ENCODE measurements at places on chromosomes 11 and 22. TPM values are rescaled to one million over a fixed set of nuclear protein-coding genes. Genes with fewer than 3 reads are reported as not detected.

The BATF2 gene
- 1.1 TPM for total RNA-seq

The POU2AF2 gene
- not detected for total RNA-seq

The HEPN1 gene
- total RNA-seq: not detected

The NXPE4 gene
- not detected for total RNA-seq

The DAGLA gene
- total RNA-seq: 4.7 TPM

The OR5D14 gene
- total RNA-seq: not detected

GRCh38 chr11:41222236-41222635, 237.2 kb downstream of the LRRC4C start:
- DNase-seq: no peak

GRCh38 chr22:32911503-32911902, 110.0 kb downstream of the TIMP3 start:
- no peak for DNase-seq

- no peak for DNase-seq
Measured at GRCh38 chr11:66700742-66701141, 23.1 kb upstream of the RBM4B start.

GRCh38 chr11:84476581-84476980, 1150.6 kb downstream of the DLG2 start:
- DNase-seq: no peak

- no peak for DNase-seq
Measured at GRCh38 chr11:120789391-120789790, 234.5 kb upstream of the TBCEL start.

DNA sequence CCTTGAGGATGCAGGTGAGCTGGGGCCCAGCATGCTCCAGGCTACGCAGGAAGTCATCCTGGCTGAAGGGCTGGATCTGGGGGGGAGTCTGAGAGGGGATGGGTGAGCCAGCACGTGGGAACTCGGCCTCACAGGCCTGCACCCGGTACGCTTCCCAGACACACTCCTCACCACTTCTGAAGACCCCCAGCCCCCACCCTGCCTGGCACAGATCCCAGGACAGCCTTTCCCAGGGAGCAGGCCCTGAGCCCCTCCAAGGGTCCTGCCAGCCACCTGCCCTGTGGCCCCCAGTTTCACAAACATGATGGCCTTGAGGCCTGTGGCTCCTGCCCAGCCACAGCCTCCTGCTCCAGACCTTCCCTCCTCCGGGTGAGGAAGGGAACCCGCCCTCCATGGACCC, 5.6 kb upstream of the PLXNB2 start:
- no peak for DNase-seq

DNA sequence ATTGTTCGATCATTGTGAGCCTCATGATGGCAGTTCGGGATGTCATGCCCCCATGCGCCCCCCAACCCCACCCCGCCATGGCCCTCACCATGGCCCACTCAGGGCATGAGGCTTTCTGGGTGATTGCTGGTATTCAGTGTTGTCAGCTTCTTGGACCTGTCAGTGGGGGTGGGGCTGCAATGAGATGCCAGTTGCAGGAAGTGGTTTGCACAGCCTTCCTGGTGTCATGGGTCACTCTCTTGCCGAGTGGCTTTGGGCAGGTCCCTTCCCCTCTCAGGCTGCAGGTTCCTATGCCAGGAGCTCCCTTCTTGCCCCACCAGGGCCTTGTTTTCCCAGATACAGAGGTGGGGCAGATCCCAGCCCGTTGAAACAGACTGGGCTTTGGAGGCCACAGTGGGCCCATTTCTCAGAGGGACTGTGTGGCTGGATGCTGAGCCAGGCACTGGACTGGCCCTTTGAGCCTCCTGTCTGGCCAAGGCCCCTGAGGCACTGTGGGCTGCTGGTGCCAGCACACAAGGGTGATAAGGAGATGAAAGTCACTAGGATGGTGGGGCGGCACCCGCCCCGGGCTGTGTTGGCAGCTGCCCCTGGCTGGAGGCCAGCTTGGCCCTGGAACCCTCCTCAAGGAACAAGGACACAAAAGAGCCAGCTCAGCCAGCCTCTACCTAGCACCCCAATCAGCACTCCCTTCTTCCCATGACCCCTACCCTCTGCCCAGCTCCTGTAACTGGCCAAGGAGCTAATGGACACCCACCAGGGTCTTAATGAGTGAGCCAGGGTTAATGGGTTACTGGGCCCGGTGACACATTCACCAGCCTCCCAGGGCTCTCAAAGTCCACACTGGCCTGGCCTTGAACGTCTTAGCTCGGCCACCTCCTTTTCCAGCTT, 1.5 kb upstream of the GGT1 start:
- DNase-seq: no peak

GRCh38 chr11:122863704-122864326, 18.7 kb upstream of the JHY start:
- DNase-seq: no peak

- no peak for DNase-seq
Measured at GRCh38 chr11:68508425-68508824, 47.9 kb downstream of the PPP6R3 start.

GRCh38 chr11:126182787-126183445, 28.5 kb downstream of the RPUSD4 start:
- no peak for DNase-seq

GRCh38 chr22:50367778-50368500, 24.8 kb downstream of the PPP6R2 start:
- no peak for DNase-seq

- DNase-seq: no peak
Measured at GRCh38 chr22:46639843-46640242, 19.7 kb downstream of the GRAMD4 start.
